ENCODE measurements at places on chromosomes 12 and 14.

GRCh38 chr14:51180577-51180976 lies 59.5 kb upstream of the TMX1 start:
- no peak for DNase-seq

- no peak for DNase-seq
These were observed 147.1 kb downstream of the NPAS3 start for GRCh38 chr14:33085799-33086198.

DNA sequence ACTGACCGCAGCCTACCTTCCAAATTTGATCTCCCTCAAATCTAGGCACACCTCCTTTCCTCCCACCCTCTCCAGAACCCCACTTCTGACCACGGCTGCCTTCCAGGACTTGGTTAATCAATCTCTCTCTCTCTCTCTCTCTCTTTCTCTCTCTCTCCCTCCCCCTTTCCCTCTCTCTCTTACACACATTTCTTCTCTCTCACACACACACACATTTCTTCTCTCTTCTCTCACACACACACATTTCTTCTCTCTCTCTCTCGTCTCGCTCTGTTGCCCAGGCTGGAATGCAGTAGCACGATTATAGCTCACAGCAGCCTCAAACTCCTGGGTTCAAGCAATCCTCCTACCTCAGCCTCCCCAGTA lies 521 bp upstream of the GMFB start:
- DNase-seq = no peak

DNA sequence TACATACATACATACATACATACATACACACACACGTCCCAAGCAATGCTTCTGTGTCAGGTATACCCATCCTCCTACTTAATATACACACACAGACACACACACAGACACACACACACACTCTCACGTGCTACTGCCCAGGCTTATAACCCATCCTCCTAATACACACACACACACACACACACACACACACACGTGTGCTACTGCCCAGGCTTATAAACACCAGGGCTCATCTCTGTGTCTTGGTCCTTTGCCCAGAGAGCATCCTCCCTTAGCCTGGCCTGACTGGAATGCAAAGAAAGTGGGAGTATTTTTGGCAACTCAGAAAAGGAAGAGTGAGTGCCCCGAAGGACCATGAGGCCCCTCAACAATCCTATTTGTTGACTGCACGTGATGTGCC lies 129.0 kb downstream of the RBM19 start:
- DNase-seq = no peak

DNA sequence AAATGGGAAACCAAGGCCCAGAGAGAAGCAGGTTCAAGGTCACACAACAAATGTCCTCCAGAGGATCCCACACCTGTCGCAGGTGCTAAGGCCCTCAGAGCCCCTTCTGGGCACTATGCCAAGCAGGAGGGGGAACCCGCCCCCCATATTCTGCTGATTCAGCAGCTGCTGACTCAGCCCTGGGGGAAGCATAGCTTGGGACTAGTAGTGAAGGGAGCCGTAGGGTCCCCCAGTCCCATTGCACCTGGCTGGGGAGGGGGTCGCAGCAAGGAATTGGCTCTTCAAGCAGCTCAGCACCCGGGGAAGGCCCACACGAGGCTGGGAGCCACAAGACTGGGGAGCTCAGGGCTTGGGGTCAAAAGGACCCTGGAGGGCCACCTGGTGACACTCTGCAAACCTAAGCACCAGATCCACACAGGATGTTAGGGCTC lies 1.0 kb downstream of the RASAL1 start:
- no peak for DNase-seq
